ENCODE measurements at places on chromosomes 2 and 18. TPM values are rescaled to one million over a fixed set of nuclear protein-coding genes. Genes with fewer than 3 reads are reported as not detected.

IL1F10 gene
- not detected for polyA plus RNA-seq

PLCD4 gene
- polyA plus RNA-seq: 0.59 TPM

STK11IP gene
- 15.4 TPM for polyA plus RNA-seq

CYTIP gene
- polyA plus RNA-seq: 0.86 TPM

ALPI gene
- polyA plus RNA-seq: not detected

LIMS4 gene
- polyA plus RNA-seq: 1.6 TPM

C18orf63 gene
- polyA plus RNA-seq: not detected

ALK gene
- polyA plus RNA-seq: not detected

DTYMK gene
- polyA plus RNA-seq: 9.2 TPM

ICOS gene
- not detected for polyA plus RNA-seq

KCNG2 gene
- polyA plus RNA-seq: not detected

LRRC30 gene
- polyA plus RNA-seq: not detected

MAPRE3 gene
- polyA plus RNA-seq: 23.0 TPM

GPATCH11 gene
- polyA plus RNA-seq: 2.6 TPM

TRABD2A gene
- polyA plus RNA-seq: 0.97 TPM

CFAP221 gene
- 0.14 TPM for polyA plus RNA-seq

SH3RF3 gene
- polyA plus RNA-seq: 5.0 TPM

IL1R2 gene
- 1.9 TPM for polyA plus RNA-seq

HES6 gene
- polyA plus RNA-seq: 6.9 TPM

SERPINB11 gene
- polyA plus RNA-seq: not detected

MAP4K4 gene
- 44.3 TPM for polyA plus RNA-seq

LCT gene
- not detected for polyA plus RNA-seq

TLK1 gene
- 11.6 TPM for polyA plus RNA-seq

RBM43 gene
- polyA plus RNA-seq: 1.1 TPM

EFEMP1 gene
- 15.7 TPM for polyA plus RNA-seq

LINC00305 gene
- not detected for polyA plus RNA-seq

LRPPRC gene
- 32.3 TPM for polyA plus RNA-seq

GAREM1 gene
- 4.3 TPM for polyA plus RNA-seq

CETN1 gene
- polyA plus RNA-seq: not detected

ITPRIPL1 gene
- polyA plus RNA-seq: 0.68 TPM

HPCAL1 gene
- 46.4 TPM for polyA plus RNA-seq

COLEC11 gene
- 26.7 TPM for polyA plus RNA-seq

RAMP1 gene
- polyA plus RNA-seq: 288 TPM

MC2R gene
- polyA plus RNA-seq: under 0.01 TPM

GNAL gene
- 0.42 TPM for polyA plus RNA-seq

UGT1A1 gene
- not detected for polyA plus RNA-seq

LDLRAD4 gene
- polyA plus RNA-seq: 12.1 TPM

DTNA gene
- 65.4 TPM for polyA plus RNA-seq

SDC1 gene
- polyA plus RNA-seq: 0.44 TPM

CFAP210 gene
- polyA plus RNA-seq: 0.14 TPM

NCK2 gene
- polyA plus RNA-seq: 18.5 TPM

GIGYF2 gene
- 28.6 TPM for polyA plus RNA-seq

SRSF7 gene
- 98.8 TPM for polyA plus RNA-seq

CASP8 gene
- polyA plus RNA-seq: 3.4 TPM

L3MBTL4 gene
- polyA plus RNA-seq: 0.95 TPM

OSR1 gene
- 6.3 TPM for polyA plus RNA-seq

TEX44 gene
- polyA plus RNA-seq: not detected

IL18RAP gene
- polyA plus RNA-seq: 0.28 TPM

ZNF407 gene
- 4.1 TPM for polyA plus RNA-seq

CNPPD1 gene
- 84.7 TPM for polyA plus RNA-seq

KCNF1 gene
- polyA plus RNA-seq: not detected

CD8B2 gene
- polyA plus RNA-seq: not detected
